ENCODE measurements at places on chromosomes 3 and 15. TPM values are rescaled to one million over a fixed set of nuclear protein-coding genes. Genes with fewer than 3 reads are reported as not detected.

DNA sequence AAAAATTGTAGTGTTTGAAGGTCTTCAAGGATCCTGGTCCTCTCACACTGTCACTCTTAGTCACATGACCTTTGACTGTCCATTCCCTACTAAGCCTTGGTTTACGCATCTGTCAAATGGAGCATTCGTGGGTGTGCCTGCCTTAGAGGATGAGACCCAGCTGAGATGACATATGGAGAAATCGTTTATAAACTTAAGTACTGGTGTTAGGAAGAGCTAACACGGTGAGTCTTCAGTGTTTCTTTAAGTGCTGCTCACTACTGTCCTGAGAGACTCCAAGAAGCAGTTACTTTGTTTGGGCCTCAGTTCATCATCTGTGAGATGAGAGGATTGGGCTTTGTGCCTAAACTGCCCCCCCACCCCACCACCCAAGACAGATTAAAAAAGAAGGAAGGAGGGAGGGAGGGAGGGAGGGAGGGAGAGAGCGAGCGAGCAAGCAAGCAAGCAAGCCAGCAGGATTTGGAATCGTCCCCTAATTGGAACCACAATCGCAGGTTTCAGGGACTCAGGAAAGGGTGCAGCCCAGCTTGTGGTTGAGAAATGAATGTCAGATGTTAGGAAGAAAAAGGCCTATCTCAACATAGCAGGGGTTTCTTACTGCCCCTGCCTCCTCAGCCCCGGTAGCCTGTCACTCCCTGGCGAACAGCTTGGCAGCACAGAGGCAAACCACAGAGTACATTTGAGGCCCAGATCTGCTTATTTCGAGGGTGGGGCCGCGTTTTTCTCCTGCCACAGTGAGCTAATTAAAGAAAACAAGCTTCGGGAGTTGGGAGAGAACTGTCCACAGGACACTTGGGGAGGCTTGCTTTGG lies 32.7 kb downstream of the SMAD3 start:
- H3K36me3 ChIP-seq, result peaks cover 4% of the 10 kb centered on the region
- H3K27ac ChIP-seq, result peak overlapping the region; percentile 95
- DNase-seq, result no peak

The PRSS50 gene
- total RNA-seq, result 4.8 TPM

- H3K27me3 ChIP-seq, result no peaks in the 10 kb centered on the region
- peaks cover 2% of the 10 kb centered on the region for H3K36me3 ChIP-seq
- no peak overlapping the region for H3K27ac ChIP-seq
- peaks cover 11% of the 10 kb centered on the region for H3K4me1 ChIP-seq
These were observed 108.6 kb downstream of the AKAP13 start for GRCh38 chr15:85488997-85489396.

GRCh38 chr15:69161079-69161877 lies 843 bp downstream of the GLCE start:
- no peaks in the 10 kb centered on the region for H3K27me3 ChIP-seq
- DNase-seq, result peak; percentile 55
- peak overlapping the region; percentile 97 for H3K27ac ChIP-seq
- H3K4me1 ChIP-seq, result peaks cover 33% of the 10 kb centered on the region

- peaks cover 42% of the 10 kb centered on the region for H3K4me1 ChIP-seq
- peak overlapping the region; percentile 88 for H3K27ac ChIP-seq
These were observed 96.2 kb downstream of the HES1 start for GRCh38 chr3:194231929-194232832.

The ARID3B gene
- 18.0 TPM for total RNA-seq

The ATP8B4 gene
- 1.8 TPM for total RNA-seq

The FES gene
- 29.4 TPM for total RNA-seq

DNA sequence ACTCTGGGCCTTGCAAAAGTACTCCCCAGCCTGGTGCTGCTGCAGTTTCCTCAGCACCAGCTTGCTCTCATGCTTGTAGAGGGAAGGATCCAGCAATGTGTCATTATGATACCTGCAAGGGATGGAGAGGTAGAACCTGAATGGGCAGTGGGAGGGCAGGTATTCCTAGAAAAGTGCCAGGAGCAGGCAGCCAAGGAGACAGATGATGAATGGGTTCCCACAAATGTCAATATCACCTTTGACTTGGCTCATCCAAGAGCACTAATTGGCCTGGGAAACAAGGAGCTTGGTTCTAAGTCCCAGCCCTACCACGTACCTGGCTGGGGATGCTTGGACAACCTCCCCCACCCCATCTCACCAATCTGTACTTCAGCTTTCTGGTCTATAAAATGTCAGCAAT lies 9.4 kb downstream of the CILP start:
- no peak overlapping the region for H3K4me3 ChIP-seq
- H3K27ac ChIP-seq, result no peak overlapping the region
- no peak for DNase-seq
- H3K36me3 ChIP-seq, result no peaks in the 10 kb centered on the region
- no peaks in the 10 kb centered on the region for H3K4me1 ChIP-seq
